ENCODE measurements at places on chromosomes 7 and 10.
A peak's percentile ranks its signal among the peaks of the same experiment; 100 is the strongest.

DNA sequence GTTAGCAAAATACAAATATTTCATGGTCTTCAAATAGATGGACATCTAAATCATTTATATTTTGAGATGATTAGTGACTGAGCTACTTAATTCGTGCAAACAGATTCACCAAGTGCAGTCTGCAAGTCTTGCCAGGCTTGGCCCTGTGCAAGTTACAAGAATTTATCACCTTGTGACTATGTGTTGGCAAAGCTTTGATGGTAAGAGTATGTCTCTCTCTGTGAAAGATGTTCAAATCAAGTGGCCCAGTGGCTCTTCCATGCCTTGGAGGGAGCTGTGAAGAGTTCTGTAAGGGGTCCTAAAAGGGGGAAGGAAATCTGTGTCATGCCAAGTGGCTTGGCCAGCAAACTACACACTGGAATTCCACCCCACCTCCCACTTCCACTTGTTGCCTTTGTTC is 397.3 kb downstream of the TYW1 start:
- no peak for DNase-seq

- no peak for DNase-seq
Measured at GRCh38 chr7:116732788-116733694, 61.0 kb downstream of the MET start.

GRCh38 chr7:129781928-129782817 is 170.6 kb downstream of the UBE2H start:
- DNase-seq = peak; percentile 63

DNA sequence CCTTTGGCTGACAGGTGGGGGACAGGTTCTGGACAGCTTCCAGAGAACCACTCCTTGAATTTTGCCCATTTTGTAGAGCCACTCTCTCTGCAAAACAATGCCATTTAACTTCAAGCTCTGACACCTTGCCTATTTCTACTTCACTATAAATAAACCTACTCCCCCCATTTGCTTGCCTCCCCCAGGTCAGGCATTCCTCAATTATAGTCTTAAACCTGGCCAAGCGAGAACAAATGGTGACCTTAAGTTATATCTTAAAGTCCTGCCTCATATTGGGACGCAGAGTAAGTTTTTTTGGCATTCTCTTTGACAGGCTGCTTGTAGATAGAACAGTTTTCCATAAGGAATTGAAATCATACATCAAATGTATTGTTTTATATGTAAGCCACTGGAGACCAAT is 706.9 kb downstream of the LRMDA start:
- DNase-seq = peak; percentile 18

GRCh38 chr10:62112300-62112699 is 156.3 kb downstream of the RTKN2 start:
- no peak for DNase-seq

DNA sequence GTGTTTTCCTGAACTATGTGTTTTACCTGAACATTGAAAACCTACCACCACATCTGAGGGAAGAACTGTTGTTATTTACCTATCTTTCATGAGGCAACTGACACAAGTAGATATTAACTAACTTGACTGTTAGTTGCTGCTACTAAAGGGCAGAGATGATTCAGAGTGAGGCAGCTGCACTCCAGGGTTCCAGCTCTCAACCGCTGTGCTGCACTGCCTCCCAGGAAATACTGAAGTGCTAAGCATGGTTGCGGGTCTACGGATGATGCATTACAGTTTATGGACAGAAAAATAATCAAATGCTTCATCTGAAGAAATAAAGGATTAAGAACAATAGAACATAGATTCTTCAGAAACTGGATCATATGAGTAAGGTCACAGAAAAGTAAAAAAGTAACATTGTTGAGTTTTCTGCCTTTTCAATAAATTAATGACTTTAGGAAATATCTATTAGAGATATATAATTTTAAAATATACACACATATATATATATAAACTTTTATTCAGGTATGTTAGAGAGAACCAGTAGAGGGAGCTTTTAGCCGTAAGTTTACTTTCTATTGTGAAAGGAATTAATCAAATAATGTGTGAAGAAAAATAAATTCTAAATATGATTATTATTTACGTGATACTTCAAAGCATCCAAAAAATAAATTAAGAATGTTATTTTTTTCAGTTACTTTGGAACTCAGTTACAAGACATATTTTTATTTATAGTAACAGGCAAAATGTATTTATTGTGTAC is 620.0 kb downstream of the CNTNAP2 start:
- DNase-seq = peak; percentile 5

DNA sequence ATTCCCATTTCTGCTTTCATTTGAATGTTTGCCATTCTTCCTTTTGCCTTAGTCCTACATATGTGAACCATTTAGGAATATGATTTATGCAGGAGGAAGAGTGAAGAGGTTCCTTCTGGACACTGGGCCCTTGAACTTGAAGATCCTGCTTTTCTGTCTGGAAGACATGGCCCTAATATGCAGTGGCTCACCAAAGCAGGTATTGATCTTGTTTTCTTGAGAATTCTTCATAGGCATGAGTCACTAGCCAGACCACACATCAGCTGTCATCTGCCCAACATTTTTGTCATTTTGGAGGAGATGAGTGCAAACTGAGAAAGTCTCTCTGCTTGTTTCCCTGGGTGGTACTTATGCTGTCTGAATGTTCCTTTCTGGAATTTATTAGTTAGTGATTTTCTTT is 382.6 kb downstream of the LRMDA start:
- DNase-seq = no peak

GRCh38 chr7:77561352-77561751 is 24.3 kb downstream of the PTPN12 start:
- no peak for DNase-seq

- DNase-seq = no peak
Measured at GRCh38 chr7:101146-102046, 91.0 kb upstream of the FAM20C start.

DNA sequence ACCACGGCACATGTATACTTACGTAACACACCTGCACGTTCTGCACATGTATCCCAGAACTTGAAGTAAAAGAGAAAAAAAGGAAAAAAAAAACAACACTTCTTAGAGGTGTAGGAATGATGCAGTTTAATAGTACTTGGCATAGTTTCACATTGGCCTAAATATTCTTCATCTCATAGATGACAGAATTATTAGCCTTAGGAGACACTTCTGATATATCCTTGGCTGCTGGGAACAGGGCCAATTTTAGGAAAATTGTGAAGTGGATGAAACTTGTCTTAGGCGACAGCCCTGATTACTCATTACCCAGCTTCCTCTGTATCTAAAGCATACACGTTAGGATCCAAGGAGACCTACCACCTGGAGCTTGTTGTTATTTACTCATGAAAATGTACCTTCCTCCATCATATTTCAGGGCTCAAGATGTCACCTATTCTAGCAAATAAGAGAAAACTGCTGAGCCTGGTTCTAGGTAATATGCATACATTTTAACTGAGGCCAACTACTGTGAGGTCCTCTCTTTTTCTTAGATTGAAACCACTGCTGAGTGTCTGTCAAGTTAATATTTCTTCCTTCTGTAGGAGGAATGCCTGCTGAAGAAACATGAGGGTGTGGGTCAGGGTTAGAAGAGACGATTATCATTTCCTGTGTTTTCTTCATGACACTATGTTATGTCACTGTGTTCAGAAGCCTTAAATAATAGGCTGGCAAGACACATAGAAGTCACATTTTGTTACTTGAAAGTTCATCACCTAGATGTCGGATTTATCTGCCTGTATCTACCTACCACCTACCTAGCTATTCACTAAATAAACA is 44.3 kb downstream of the CPED1 start:
- no peak for DNase-seq

GRCh38 chr7:34354011-34354410 is 304.0 kb upstream of the NPSR1 start:
- peak; percentile 52 for DNase-seq

DNA sequence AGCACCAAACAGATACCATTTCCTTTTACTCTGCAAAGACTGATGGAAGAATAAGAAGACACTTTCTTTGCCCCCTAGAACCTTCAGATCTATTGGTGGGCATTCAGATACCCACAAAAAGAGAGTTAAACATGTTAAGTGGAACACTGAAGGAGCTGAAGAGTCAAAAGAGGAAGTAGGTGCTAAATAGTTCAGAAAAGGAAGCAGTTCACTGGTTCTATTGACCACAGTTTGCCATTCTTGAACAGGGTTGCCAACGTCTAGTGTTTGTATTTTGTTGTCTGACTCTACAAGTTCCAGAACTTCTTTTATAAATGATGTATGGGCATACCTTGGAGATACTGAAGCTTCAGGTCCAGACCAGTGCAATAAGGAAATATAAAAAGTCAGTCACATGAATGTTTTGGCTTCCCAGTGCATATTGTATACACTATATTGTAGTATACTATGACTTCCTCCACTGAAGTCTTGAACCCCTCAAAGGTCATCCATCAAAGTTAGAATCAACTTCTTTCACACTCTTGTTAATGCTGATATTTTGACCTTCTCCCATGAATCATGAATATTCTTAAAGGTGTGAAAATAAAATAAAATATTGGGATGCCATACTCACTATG is 47.5 kb upstream of the AGR3 start:
- no peak for DNase-seq

GRCh38 chr7:124255041-124255655 is 222.3 kb upstream of the TMEM229A start:
- DNase-seq = no peak

GRCh38 chr7:151276666-151277590 is 28.4 kb upstream of the SMARCD3 start:
- DNase-seq = no peak

- DNase-seq = no peak
Measured at GRCh38 chr7:147249956-147250355, 1133.4 kb downstream of the CNTNAP2 start.

GRCh38 chr10:123381224-123381623 is 227.0 kb downstream of the BUB3 start:
- DNase-seq = no peak

- DNase-seq = no peak
Measured at GRCh38 chr7:80207501-80207900, 72.9 kb downstream of the GNAI1 start.

Data from NCI-H524 (cell line).